ENCODE measurements at places on chromosomes 2 and 18.

- DNase-seq: no peak
Observed at GRCh38 chr2:223008956-223009355, 43.0 kb upstream of the KCNE4 start.

DNA sequence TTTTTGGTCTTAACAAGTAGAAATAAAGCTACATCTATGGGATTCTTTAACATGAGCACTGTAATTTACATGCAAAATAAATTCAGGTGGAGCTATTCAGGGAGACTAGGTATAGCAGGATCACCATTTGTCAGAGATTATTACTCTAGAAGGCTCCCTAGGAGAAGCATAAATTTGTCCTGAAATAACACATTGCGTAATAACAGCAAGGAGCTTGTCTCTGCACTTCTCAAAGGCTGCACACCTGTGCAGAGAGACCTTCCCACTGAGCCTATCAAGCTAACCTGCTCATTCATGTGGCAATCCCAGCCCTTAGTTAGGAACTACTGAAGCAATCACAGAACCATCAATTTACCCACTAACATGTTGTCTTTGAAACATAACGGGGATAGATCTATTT is 437.4 kb upstream of the MC4R start:
- DNase-seq: no peak

- DNase-seq: no peak
Observed at GRCh38 chr2:28802975-28803429, 7.6 kb upstream of the SPDYA start.

DNA sequence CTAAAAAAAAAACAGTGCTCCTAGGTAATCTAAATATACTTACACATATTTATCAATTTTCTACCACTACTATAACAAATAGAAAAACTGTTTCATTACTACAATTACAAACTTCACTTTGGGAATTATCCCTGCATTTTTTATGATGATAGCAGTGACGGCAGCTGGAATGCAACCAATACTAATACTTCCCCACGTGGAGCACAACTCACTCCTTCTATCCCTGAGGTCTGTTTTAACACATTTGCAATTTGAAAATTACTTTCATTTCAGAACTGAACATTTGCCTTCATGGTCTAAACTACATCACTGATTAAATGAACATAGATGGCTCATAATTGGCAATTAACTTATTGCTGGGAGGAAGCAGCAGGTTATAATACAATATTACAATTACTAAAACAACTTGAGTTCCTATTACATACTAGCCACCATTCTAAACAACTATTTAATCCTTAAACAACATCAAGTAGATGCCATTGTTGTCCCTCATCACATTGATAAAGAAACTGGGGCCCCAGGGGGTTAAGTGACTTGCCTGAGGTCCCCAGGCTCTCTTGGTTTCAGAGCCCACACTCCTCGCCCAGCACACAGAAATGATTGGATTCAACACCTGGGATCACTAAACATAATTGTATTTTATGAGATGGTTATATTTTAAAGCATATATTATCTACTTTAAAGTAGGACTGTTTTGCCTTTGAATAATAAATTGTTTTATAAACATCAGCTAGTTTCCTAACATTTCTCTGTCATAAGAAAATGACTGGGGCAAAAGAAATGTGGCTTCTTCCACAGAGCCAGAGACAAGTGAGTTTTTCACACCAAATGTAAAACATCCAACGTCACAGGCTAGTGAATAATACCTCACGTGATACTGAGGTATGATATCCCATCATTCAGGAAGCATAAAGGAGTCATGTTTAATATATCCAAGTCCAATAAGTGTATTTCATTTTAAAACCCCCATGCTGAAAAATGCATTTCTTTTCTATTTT is 6.2 kb downstream of the COLEC12 start:
- DNase-seq: no peak

GRCh38 chr2:68345129-68345875 is 19.8 kb upstream of the PLEK start:
- DNase-seq: no peak

- no peak for DNase-seq
Observed at GRCh38 chr2:169137924-169138323, 68.6 kb downstream of the DHRS9 start.

GRCh38 chr18:55054021-55054990 is 95.0 kb upstream of the CCDC68 start:
- DNase-seq: no peak

DNA sequence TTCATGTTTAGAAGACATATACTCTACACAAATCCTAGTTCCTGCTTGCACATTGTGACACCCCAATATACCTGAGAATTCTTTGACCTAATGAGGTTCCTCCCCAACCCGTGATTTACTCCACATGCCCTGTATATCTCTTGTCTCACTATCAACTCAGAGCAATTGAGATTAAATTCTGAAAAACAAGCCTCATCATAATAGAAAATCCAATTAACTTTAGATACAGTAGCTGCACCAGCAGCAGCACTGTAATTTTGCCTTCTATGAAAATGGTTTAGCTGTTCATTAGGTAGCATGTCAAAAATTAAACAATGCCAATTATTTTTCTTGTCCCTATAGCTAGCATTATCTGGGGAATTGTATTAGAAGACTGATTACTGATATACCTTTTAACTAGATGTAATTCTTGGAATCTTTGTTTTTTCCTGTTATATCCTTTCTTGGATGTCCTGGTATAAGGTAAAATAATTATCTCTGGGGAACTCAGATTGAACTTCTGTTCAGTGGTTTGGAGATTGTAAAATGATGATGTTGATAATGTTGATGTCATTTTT is 218.9 kb upstream of the TANK start:
- no peak for DNase-seq

DNA sequence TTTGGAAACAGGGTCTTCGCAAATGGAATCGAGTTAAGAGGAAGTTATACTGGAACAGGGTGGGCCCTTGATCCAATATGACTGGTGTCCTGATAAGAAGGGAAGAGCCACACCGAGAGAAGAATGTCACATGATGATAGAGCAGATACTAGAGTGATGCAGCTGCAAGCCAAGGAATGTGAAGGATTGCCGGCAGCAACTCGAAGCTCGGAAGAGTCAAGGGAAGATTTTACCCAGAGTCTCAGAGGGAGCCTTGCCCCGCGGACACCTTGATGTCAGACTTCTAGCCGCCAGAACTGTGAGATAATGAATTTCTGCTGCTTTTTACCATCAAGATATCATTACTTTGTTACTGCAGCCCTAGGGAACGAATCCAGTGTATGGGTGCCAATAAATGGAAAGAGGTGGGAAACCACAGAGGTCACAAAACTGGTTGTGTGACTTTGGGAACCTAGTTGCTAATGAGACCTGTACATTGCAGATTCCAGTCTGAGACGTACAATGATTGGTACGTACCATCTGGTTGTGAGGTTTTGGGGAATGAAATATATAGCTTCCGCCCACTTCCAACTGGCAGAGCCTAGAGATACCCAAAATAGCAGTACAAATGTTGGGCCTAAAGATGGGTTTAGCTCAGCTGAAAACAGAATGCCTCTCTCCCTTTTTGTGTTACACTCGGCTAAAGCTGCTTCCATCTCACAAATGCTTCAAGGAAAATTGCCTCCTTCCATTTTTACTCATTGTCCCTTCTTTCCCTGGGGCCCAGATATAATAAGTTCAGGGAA is 28.6 kb upstream of the VWA3B start:
- no peak for DNase-seq

GRCh38 chr2:200329798-200330197 is 23.3 kb downstream of the SPATS2L start:
- DNase-seq: no peak

DNA sequence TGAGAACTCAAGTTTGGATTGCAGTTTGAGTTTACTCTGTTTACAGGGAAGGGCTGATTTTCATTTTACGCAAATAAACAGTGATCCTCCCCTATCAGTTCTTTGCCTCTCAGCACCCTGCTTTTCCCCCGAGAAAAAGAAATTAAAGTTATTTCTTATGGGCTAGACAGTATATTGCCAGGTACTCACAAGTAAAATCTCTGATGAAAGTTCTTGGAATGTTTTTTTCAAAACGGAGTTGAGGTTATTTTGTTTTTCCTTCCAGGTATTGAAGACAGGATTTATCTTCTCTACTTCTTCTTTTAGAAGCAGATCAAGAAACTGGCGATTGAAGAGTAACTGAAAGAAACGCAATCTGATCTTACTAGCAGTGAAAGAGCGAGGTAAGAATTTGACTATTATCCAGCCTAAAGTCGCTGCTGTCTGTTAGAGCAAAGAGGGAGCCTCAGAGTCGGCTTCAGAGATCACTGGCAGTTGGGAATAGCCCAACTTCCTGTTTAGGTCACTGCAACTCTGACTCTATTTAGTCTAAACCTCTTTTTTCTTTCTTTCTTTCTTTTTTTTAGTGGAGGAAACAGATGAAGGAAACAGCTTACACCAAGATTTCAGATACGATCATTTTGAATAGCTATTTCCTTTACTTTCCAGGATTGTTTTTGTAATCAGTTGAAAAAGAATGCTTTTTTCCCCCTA is at the start of gene TFPI:
Gene TFPI (minus strand): TSS at position 425 of the 693 bp plus-strand sequence. CDS start 50,667 bp downstream, outside the sequence.
- no peak for DNase-seq

- no peak for DNase-seq
Observed at GRCh38 chr2:4528773-4529172, 825.4 kb downstream of the DCDC2C start.

- no peak for DNase-seq
Observed at GRCh38 chr18:6482198-6482977, 67.7 kb upstream of the L3MBTL4 start.

DNA sequence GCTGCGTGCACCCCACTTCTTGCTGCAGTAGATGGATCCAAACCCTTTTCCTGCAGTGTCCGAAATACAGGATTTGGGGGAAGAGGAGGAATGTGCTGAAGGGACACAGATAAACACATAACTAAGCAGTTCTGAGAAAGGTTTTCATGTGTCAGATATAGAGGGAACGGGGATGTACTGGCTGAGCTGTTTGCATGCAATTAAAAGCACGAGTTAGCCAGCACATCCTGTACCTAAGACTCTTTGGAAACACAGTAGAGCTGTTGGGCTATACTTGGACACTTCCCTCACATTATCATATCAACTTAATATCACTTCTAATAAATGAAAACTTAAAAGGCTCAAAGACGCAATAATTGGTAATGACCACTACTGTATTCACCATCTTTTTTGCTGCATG is 377.4 kb downstream of the XIRP2 start:
- no peak for DNase-seq

- no peak for DNase-seq
Observed at GRCh38 chr18:4020026-4020425, 435.1 kb downstream of the DLGAP1 start.

- DNase-seq: no peak
Observed at GRCh38 chr18:8601277-8602032, 7.8 kb upstream of the RAB12 start.

- no peak for DNase-seq
Observed at GRCh38 chr2:75002007-75002406, 43.6 kb downstream of the POLE4 start.

DNA sequence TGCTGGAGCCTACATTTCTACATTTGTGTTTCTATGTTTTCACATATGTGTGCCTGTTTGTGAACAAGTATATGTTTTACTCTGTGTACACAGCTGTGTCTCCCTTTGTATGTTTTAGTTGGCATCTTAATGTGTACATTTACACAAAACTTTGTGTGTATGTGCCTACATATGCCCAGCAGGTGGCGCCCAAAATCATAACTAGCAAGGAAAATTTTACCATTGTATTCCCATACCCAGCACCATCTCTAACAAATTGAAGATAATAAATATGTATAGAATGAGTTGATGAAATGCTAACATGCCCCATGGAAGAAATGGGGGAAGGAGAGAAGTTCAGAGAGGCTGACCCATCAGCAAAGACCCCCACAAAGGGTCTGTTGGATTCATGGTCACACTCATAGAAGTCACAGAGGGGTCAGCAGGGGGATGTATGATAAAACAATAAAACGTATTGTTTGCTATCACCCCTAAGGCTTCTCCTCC is 48.1 kb downstream of the PKDCC start:
- DNase-seq: no peak

DNA sequence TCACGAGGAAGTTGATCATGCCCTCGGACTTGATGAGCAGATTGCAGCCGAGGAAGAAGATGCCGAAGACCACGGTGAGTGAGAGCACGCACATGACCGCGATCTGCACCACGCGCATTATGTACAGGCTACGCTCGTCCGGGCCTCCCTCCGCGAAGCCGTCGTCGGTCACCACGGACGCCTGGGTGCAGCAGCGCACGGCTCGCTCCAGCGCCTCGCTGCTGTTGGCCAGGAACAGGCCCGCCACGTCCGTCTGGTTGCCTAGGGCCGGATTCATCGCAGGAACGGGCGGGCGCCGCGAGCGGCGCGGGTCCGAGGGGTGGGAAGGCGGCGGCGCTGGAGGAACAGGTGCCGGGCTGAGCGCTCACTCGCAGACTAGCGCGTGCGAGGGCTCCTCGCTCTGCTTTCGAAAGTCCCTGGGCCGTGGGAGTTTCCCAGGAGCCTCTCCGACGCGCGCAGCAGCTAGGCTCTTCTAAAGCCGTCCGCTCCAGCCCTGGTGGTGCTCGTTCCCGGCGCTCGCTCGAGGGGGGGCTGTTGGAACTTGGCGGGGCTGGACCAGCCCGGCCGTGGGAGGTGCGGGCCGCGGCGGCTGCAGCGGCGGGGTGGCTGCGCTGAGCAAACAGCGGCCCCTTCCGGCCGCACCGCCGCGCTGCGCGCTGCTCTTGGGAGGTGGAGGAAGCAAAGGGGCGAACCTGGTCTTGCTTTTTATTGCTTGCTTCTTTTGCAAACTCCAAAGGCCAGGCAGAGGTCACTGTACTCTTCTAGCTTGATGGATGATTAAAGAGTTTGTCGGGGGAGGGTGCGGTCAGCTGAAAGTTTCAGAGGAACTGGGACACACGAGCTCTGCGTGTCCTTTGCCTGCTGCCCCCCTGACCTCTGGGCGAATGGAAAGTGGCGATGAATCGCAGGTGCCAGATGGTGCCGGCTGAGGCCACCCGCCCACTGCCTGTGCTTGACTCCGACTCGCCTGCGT is at the start of gene RPRM:
Gene RPRM (minus strand): TSS at position 474 of the 973 bp plus-strand sequence. CDS start 197 bp downstream, at position 277.
- peak; percentile 18 for DNase-seq

DNA sequence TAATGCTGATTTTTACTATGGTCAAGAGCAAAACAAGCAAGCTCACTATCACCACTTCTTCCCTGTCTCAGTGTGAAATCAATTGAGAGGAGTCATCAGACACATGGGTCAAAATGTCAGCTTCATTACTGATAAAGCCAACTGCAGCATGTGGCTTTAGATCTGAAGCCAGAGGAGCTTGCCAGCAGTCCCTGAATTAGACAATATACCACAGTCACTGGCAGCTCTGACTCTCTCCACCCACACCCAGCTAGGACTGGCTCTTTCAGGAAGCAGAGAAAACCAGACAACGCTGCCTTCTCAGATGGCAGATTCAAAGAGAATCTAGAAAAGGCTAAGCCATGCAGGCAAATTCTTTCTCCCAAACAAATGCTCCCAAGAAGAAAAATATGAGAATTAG is 20.0 kb upstream of the ASB18 start:
- no peak for DNase-seq

DNA sequence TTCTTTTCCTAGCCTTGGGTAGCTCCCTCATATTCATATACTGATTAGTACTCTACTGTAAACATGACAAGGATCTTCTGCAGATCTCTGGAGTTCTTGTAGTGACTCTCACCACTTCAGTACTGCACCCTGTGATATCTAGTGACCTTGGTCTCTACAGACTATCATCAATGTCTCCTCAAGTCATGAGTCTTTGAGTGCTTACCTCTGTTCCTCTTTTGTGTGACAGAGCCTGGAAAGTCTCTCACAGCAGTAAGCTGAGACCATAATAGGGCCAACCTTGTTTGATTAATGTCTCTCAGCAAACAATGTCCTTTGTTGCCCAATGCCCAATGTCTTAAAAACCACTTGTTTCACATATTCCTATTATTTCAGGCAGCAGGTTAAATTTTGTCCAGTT is 34.2 kb upstream of the BAZ2B start:
- DNase-seq: no peak

GRCh38 chr2:46325182-46325928 is 28.1 kb downstream of the EPAS1 start:
- DNase-seq: no peak

Measured in activated gamma-delta T cell (primary cell).